ENCODE measurements at places on chromosomes 3 and 15.

DNA sequence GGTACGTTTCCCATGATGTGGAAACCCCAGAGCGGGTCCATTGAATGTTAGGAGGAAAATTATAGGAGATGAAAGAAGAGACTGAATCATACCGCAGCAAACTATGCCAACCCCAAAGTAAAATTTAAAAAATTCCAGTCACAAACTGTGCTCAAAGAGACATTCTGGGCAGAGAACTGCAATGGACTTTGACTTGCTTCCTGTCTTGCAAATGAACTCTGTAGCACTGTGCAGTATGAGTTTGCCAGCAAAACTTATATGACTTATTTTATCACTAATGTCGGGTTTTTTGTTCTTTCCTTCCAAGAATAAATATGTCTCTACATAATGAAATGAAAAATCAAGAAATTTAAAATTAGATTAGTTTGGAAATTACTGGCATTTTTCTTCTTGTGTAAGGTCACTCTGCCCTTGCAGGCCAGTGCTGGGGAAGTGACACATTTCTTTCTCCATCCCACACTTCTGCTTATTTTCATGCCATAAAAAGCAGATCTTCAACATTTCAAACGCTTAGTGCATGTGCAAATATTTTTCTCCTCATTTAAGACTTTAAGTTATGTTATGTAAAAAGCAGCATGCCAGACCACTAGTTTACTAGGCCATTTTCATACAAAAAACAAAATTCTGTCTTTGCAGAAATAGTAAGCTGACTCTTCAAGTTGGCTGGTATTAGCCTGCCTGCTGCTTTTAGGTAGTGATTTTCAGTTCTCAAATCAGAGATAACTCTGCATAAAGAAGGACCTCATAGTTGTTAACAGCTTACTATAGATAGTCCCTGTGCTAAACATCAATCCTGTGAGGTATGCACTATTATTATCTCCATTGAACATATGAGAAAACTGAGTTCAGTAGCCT is 32.2 kb upstream of the SSR3 start:
- no peak for DNase-seq

DNA sequence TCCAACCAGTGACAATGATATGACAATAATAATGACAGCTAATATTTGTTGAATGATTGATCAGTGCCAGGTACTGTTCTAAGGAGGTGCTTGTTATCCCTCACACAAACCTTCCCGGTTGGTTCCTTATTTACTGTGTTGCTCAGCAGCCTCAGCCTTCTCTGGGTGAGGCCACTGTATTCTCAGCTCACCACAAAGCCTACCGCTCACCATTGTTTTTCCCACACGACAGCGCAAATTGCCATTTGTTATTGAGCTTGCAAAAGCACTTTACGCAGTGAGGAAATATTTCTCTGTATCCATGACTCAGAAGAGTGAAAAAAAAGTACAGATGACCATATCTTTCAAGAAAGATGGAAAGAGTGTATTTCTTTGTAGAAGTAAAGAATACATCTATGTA is 49.5 kb upstream of the PDZRN3 start:
- DNase-seq = peak; percentile 95

GRCh38 chr15:58551764-58552504 is 120.1 kb downstream of the LIPC start:
- DNase-seq = peak; percentile 100

- peak; percentile 36 for DNase-seq
These were observed 132.2 kb downstream of the MBNL1 start for GRCh38 chr3:152400887-152401286.

- DNase-seq = no peak
These were observed 272.4 kb upstream of the TPM1 start for GRCh38 chr15:62770111-62770660.

DNA sequence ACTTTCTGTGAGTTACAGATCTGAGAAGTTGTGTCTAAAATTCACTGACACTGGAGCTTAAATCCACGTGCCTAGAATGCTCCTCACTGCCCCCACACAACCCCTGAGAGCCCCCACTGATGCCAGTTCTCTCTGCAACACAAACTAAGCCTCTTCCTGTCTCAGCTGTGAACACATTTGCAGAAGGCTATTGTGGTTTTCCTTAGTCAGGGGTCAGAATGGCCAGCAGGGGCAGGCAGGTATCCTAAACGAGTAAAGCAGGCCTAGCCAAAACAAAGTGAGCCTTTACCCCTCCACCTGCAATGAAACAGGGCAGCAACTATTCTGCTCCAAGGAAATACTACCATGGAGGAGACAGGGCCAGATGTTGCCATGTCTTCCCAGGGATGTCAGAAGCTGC is 78.6 kb downstream of the FHIT start:
- no peak for DNase-seq

GRCh38 chr15:77409259-77410156 is 10.4 kb downstream of the PEAK1 start:
- DNase-seq = no peak

GRCh38 chr15:40054855-40055575 is 16.0 kb upstream of the SRP14 start:
- DNase-seq = peak; percentile 25
